Naive thymus-derived CD8-positive, alpha-beta T cell (primary cell): ENCODE measurements at places on chromosomes 16 and 17. TPM values are rescaled to one million over a fixed set of nuclear protein-coding genes. Genes with fewer than 3 reads are reported as not detected.

The AANAT gene
- total RNA-seq, result not detected

DNA sequence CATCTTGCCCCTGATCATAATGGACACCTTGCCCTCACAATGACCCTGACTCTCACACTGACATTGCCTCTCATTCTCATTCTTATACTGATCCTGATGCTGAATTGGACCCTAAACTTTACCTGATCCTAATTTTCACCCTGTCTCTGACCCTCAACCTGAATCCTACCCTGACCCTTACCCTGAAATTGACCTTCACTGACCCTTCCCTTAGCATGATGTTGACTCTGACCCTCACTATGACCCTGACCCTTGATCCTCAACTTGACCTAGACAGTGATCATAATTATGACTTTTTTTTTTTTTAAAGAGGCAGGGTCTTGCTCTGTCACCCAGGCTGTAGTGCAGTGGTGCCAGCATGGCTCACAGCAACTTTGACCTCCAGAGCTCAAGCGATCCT lies 3.4 kb downstream of the AHSP start:
- DNase-seq, result no peak
- H3K27ac ChIP-seq, result no peak overlapping the region
- H3K4me1 ChIP-seq, result peaks cover 14% of the 10 kb centered on the region
- no peak overlapping the region for H3K4me3 ChIP-seq
- peaks cover 32% of the 10 kb centered on the region for H3K27me3 ChIP-seq

The CCL17 gene
- total RNA-seq, result not detected

DNA sequence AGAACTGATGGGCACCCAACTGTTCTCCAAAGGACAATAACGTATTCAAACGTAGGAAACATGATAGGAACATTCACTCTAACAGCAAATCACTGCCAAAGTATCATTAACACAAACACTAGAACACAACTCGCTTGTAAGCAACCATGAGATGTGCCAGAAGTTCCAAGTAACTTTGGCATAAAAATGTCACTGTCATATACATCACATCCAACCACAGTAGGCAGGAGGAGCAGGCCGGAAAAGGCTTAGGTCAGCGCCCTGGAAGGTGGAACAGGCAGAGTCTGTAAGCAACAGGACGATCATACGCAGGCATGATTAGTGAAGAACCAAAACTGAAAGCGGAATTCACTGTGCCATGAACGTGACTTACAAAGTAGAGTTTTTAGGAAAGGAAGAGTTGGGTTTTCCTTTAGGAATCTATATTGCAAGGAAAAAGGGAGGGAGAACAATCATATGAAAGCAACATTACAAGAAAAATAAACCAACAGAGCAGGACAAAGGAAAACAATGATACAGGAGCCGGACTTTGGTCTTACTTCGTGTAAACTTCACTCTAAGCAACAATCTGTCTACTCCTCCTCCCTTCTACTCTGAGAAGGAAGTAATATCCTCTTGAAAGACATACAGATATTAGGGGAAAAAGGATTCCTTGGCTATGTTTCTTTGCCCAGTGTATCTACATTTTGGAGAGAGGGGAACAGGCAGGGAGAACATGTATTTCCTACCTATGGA lies 52.3 kb downstream of the YWHAE start:
- H3K27me3 ChIP-seq, result no peaks in the 10 kb centered on the region
- H3K4me1 ChIP-seq, result peaks cover 26% of the 10 kb centered on the region
- no peak for DNase-seq
- peaks cover 94% of the 10 kb centered on the region for H3K36me3 ChIP-seq

- peaks cover 14% of the 10 kb centered on the region for H3K27me3 ChIP-seq
- H3K36me3 ChIP-seq, result no peaks in the 10 kb centered on the region
- no peak for DNase-seq
- H3K4me3 ChIP-seq, result no peak overlapping the region
- no peak overlapping the region for H3K27ac ChIP-seq
These were observed 3.4 kb downstream of the CA7 start for GRCh38 chr16:66847533-66848067.

GRCh38 chr16:85871756-85872155 lies 27.2 kb upstream of the IRF8 start:
- peaks cover 9% of the 10 kb centered on the region for H3K27me3 ChIP-seq
- no peaks in the 10 kb centered on the region for H3K36me3 ChIP-seq
- DNase-seq, result no peak
- H3K4me3 ChIP-seq, result no peak overlapping the region
- H3K27ac ChIP-seq, result no peak overlapping the region
- H3K4me1 ChIP-seq, result peaks cover 2% of the 10 kb centered on the region

The NUFIP2 gene
- total RNA-seq, result 89.3 TPM

DNA sequence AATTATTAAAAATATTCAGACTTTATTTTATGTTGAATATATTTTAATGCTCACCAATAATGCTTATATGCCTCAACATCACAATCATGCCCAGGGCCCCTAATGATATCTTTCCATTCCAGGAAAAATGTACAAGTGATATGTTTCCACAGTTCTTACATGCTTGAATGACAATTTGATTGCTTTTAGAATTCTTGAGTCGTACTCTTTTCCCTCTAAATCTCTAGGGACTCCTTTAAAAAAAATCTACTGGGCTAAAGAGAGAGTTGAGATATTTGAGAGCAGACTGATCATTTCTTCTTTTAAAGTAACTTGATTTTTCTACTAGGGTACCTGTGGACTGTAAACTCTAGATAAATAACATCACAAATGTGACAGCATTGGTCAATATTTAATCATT lies 18.2 kb upstream of the HLF start:
- H3K27me3 ChIP-seq, result peaks cover 40% of the 10 kb centered on the region
- H3K27ac ChIP-seq, result no peak overlapping the region
- peaks cover 4% of the 10 kb centered on the region for H3K36me3 ChIP-seq
- no peak overlapping the region for H3K4me3 ChIP-seq
- H3K4me1 ChIP-seq, result no peaks in the 10 kb centered on the region
- no peak for DNase-seq

- no peak for DNase-seq
- peaks cover 1% of the 10 kb centered on the region for H3K36me3 ChIP-seq
These were observed 57.5 kb downstream of the METRNL start for GRCh38 chr17:83136931-83137330.

The CD300LG gene
- total RNA-seq, result not detected

GRCh38 chr17:4100883-4101756 lies 41.7 kb downstream of the ZZEF1 start:
- H3K27ac ChIP-seq, result peak overlapping the region; percentile 50
- no peak for DNase-seq
- H3K27me3 ChIP-seq, result no peaks in the 10 kb centered on the region
- peaks cover 92% of the 10 kb centered on the region for H3K36me3 ChIP-seq

The SLFN14 gene
- total RNA-seq, result not detected

DNA sequence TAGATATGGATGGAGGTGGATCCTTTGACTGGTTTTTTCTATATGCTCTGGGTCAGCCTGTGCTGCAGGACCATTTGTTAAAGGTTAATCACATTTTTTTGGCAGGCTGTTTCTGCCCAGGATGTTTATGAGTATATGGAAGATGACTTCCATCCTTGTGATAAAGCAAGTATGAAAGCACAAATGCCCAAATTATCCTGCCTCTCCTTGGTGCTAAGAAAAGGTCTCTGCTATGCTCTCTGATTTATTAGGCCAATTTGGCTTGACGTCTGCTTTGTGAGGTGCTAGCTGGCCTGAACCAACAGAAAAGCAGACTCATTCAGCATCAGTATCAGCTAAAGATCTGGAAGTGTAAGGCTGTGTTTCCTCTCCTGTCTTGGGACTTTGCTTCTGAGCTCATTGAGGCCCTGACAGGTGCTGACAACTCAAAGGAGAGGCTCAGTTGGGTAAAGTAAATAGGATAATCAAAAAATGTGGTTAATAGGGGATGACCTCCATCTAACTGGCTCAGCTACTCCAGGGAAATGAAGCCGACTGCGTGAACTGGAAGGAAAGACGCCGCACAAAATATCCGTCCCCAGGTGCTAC lies 15.2 kb downstream of the ANKRD40 start:
- peaks cover 4% of the 10 kb centered on the region for H3K4me1 ChIP-seq
- no peak overlapping the region for H3K27ac ChIP-seq

The ODAD4 gene
- total RNA-seq, result not detected

GRCh38 chr17:43911904-43912303 lies 4.6 kb upstream of the MPP2 start:
- H3K4me3 ChIP-seq, result no peak overlapping the region
- no peak for DNase-seq
- H3K4me1 ChIP-seq, result peaks cover 25% of the 10 kb centered on the region
- no peak overlapping the region for H3K27ac ChIP-seq

DNA sequence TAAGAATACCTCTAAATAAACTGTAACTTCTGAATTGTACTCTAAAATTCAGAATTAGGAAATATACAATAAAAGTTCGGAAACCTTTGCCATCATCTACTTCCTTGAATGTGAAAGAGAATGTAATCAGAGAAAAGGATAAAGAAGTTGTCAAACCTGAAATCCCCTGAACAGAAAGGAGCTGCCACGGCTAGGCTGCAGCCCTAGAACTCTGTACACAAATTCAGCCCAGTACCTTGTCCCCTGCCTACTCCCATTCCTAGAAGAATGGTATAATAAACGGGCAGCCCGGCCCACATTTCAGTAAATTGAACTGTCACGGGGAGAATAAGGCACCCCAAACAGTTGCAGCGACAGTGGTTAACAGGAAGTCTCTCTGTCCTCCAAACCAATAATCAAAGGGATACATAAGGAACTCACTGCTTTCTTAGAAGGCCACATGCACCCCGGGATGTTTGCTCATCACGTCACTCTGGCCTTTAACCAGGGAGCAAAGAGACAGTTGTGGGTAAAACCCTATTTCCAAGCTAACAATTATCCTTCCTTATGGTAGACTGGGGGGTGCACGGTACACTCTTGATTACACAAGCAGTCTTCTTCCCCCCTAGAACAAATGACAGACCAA lies 24.3 kb upstream of the RFFL start:
- H3K4me1 ChIP-seq, result peaks cover 15% of the 10 kb centered on the region
- peak overlapping the region; percentile 89 for H3K4me3 ChIP-seq
- H3K36me3 ChIP-seq, result no peaks in the 10 kb centered on the region
- peak overlapping the region; percentile 97 for H3K27ac ChIP-seq
- H3K27me3 ChIP-seq, result no peaks in the 10 kb centered on the region

- H3K27me3 ChIP-seq, result no peaks in the 10 kb centered on the region
- no peak for DNase-seq
- peaks cover 59% of the 10 kb centered on the region for H3K4me1 ChIP-seq
- no peak overlapping the region for H3K27ac ChIP-seq
These were observed 7.8 kb downstream of the GGA2 start for GRCh38 chr16:23502466-23502865.

- DNase-seq, result no peak
- H3K27me3 ChIP-seq, result no peaks in the 10 kb centered on the region
- no peak overlapping the region for H3K4me3 ChIP-seq
- H3K36me3 ChIP-seq, result peaks cover 56% of the 10 kb centered on the region
These were observed 12.5 kb downstream of the CALCOCO2 start for GRCh38 chr17:48843187-48843900.

The FAM171A2 gene
- total RNA-seq, result 1.3 TPM

DNA sequence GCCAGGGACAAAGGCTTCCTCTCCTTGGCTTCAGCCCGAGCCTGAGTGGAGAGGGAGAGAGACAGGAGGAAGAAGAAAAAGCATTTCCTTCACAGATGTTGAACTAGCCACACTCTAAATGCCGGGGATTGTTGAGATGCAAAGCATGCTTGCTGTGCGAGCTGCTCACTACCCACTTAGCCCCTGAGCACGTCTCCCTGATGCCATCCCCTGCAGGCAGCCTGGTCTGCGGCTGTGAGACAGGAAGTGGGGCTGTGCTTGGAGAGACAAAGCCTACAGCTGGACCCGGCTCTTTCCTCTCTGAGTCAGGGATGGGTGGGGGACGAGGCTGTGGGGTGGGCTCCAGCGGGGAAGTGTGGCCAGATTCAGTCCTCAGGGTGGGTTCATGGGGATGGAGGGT lies 13.7 kb downstream of the WNT9B start:
- H3K27me3 ChIP-seq, result peaks cover 25% of the 10 kb centered on the region
- no peaks in the 10 kb centered on the region for H3K36me3 ChIP-seq
- no peak overlapping the region for H3K27ac ChIP-seq
- no peaks in the 10 kb centered on the region for H3K4me1 ChIP-seq

DNA sequence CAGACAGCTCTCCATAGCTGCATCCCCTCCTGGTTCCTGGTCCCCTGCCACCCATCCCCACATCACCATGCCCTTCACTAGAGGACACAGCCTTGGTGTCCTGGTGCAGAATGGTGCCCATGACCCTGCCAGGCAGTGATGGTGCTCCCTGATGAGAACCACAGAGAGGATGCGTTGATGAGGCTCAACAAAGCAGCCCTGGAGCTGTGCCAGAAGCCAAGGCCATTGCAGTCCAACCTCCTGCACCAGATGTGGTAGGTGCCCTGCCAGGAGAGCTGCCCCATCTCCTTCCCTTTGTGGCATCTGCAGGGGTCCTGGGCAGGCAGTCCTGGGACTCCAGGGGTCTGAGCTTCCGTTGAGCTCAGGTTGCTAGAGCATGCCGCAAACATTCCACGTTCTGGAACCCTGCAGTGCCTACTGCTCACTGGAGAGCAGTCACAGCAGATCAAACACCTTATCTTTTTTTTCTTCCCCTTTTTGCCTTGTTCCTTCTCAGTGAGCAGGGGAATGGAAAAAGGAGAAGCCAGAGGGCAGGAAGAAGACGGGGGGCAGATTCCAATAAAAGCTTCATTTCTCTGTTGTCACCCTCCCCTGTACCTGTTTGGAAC lies 5.3 kb upstream of the EPN3 start:
- no peaks in the 10 kb centered on the region for H3K36me3 ChIP-seq
- H3K27ac ChIP-seq, result no peak overlapping the region
- peaks cover 3% of the 10 kb centered on the region for H3K4me1 ChIP-seq
- no peak for DNase-seq
